ENCODE measurements at places on chromosomes 2 and 18.

DNA sequence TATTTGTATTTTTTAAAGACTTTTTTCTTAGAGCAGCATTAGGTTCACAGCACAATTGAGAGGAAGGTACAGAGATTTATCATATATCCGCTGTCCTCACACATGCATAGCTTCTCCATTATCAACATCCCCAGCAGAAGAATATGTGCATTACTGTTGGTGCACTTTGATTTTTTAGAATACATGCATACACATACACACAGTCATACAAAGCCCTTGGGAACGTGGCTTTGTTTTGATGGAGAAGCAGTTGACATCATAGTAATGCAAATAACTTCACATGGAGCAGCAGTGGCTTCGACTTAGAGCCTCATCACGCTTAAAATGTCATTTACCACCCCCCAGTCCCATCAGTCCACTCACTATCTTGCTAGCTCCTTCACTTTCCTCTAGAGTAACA, 26.5 kb downstream of the CYP26B1 start:
- ATAC-seq: no peak

- no peak for ATAC-seq
Observed at GRCh38 chr18:48263914-48264902, 145.0 kb downstream of the ZBTB7C start.

GRCh38 chr18:34818064-34818463, 108.0 kb downstream of the DTNA start:
- no peak for ATAC-seq

DNA sequence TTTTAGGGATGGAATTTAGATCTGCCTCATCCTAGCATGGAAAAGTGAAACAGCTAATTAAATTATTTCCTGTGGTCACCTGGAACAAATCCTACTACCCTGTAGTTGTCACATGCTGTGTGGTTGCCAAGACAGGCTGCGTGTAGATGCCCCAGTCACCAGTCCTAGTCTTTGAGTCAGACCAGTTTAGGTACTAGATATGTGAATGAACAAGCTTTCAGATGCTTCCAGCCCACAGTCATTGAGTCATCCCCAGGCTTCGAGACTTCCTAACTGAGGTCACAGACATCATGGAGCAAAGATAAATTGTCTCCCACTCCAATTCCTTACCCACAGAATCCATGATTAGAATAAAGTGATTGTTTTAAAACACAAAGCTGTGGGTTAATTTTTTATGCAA, 35.8 kb upstream of the GRB14 start:
- ATAC-seq: no peak

- ATAC-seq: no peak
Observed at GRCh38 chr2:145110668-145111356, 590.9 kb upstream of the ZEB2 start.

DNA sequence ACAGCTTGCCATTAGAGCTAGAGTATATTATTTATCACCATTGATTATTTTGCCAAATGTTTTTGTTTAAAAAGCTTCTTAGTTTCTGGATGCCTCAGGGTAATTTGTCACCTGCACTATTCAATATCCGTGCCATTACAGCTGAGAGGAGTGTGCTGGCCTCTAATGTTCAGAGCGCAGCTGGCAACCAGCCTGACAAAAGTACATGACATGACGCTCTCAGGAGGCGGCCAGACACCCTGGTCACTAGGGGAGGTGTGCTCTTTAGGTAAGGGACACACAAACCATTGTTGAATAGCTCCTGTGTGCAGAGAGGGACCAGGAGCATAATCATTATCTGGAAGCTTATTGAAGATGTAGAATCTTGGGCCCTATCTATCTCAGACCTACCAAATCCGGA, 20.3 kb downstream of the LIMS1 start:
- ATAC-seq: no peak

DNA sequence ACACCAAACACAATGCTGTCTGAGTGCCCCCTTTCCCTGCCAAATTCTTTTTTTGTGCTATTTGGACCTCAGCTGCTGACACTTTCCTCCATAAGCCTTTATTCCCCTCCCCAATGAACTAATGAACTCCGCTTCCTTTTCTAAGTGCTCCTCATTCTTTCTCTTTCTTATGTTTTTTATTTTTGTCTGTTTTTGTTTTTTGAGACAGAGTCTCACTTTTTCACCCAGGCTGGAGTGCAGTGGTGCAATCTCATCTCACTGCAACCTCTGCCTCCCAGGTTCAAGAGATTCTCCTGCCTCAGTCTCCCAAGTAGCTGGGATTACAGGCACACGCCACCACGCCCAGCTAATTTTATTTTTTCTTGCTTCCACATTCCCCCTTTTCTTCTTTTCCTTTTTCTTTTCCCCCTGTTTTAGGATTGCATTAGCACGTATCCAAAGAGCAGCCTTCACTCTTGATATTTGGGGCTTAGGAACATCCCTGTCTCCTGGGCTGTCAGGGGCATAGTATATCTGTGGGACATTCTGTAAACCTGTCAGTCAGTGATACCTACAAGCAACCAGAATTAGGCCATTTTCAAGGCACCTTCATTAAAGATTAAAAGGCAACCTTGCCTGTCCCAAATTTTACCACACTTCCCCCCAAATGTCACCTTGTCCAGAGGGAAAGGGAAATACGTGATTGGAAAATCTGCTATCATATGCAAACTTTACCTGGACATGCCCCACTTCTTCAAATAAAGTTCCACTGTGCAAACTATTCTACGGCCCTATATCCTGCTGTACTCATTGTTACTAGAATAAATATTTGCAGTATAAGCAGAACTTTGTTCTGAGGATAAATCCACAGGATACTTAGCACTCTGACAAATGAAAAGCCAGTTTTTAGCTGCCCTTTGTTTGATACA, 65.1 kb upstream of the ACSL3 start:
- ATAC-seq: no peak

- peak; percentile 49 for ATAC-seq
Observed at GRCh38 chr2:157194097-157194688, 63.3 kb upstream of the GALNT5 start.

DNA sequence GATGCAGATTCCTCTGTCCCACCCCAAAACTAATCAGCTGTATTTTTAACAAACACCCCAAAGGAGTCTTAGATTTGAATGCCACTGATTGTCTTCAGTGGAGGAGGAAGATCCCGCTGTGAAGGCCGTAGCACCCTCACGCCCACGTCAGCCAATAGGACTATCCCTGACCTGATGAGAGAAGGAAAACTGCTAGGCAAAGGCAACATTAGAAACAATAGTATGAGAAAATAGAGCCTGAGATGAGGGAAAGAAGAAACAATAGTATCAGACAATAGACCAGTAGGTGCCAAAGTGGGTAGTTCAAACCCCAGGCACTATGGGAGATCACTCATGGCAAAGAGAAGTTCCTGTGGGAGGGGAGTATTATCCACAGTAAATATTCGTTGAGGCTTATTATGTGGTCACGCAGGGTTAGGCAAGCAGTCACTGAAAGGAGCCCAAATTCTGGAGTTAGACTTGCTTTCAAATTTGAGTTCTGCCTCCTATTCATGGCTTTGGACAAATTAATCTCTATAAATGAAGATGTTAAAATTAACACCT, 2.8 kb downstream of the PCBP1 start:
- ATAC-seq: no peak

DNA sequence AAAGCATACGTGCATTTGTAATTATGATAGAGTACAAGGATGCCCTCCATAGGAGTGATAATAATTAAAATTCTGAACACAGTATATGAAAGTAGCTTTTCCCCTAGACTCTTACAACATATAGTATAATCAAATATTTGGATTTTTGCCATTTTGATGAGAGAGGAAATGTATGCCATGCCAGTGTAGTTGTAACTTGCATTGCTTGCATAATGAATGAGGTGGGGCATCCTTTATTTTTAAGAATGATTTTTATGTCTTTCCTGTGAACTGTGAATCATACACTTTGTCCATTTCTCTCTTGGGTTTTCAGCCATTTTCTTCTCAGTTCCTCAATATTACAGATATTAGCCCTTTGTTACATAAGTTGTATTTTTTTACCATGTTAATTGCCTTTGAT, 197.5 kb downstream of the SCG2 start:
- ATAC-seq: no peak

GRCh38 chr2:147081831-147082230, 763.0 kb upstream of the ACVR2A start:
- ATAC-seq: no peak

DNA sequence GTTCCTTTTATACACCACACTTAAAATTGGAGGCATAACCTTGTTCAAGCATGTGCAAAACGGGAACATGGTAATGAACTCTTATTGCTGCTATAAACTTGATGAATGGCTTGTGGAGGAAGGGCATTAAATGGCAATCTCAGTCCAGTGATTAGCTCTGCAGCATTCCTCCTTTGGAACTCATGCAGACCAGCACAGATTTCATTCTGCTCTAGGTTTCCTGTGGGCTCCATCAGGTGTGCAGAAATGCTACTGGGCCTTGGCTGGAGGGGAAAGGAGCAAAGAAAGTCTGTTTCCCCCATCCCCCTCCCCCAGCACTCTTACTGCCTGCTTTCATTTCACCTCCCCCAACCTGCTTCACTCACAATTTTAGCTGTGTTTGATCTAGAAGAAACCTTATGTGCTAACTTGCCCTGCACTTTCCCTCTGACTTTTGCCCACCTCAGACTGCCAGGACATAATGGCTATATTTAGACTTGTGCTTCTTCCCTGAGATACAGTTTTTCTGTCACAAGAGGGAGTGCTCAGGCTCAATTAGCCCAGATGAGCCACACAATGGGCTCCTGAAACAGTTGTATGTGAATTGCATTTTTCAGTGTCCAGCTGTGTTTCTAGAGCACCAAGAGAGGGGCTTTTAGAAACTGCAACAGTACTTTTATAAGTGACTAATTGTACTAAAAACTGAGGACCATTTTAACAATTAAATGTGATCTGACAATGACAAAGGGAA, 109.8 kb downstream of the FSHR start:
- no peak for ATAC-seq

GRCh38 chr2:182228073-182228473, 198.8 kb downstream of the PDE1A start:
- no peak for ATAC-seq

- no peak for ATAC-seq
Observed at GRCh38 chr18:51164342-51164741, 33.1 kb downstream of the MEX3C start.

GRCh38 chr2:15614545-15615300, 23.1 kb downstream of the DDX1 start:
- no peak for ATAC-seq

DNA sequence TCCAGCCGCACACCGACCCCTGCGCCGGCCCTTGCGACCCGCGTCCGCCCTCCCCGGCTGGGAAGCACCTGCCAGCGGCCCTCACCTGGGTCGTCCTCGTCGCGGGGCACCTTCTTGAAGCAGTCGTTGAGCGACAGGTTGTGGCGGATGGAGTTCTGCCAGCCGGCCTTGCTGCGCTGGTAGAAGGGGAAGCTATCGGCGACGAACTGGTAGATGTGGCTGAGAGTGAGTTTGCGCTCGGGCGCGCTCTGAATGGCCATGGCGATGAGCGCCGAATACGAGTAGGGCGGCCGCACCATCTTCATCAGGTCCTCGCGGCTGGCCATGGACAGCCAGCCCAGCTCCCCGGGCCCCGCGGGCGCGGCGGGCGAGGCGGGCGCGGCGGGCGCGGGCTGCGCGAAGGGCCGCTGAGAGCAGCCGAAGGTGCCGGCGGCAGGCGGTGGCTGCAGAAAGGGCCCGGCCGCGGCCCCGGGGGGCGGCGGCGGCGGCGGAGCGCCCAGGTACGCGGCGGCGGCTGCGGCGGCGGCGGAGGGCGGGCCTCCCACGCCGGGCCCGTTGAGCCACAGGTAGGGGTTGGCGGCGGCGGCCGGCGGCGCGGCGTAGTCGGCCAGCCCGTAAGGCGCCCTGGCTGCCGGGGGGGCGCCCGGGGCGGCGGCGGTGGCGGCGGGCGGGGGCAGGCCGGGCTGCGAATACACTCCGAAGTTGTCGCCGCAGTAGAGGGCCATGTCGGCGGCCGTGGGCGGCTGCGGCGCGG, 505 bp downstream of the FOXI3 start:
- peak; percentile 24 for ATAC-seq

DNA sequence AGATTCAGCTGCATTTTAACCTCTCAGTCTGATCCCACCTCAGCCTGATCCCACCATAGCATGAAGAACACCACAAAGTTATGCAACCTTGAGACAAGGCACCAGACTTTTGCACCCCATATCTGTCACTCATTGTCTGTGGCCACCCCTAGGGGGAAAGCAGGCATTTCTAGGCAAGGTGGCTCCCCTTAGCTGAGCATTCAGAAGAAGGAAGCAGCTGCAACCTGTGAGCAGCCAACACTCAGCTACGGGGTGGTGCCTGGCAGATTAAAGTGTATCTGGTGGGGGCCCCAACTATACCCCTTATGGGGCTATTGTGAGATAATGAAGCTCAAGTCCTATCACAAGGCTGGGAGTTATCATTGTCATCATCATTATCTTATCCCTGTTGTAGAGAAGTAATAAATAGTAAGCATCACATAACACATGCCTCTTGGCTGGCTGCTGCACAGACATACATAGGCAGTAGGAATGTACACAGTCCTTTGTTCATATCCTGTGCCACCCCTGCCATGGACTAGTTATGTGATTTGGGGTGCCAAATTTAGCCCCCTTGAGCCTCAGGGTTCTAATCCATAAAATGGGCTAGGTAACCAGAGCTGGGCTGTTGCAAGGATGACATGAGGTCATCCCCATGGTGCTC, 20.6 kb upstream of the TMEM163 start:
- ATAC-seq: no peak

DNA sequence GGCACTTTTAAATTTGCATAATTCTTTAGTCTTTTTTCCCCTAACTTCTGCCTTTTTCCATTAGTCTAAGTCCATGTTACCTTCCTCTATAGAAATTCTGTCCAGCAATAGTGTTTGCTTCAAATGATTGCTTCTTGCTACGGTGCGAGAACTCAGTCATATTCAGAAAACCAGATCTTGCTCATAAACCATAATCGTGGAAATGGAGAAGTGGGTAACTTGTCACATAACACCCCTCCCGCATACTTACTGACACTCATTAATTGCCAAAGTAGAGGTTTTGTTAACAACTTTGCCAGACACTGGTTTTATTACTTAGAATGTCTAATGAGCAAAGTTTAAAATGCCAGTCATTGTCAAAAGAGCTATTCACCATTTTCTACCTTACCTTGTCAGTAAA, 94.3 kb upstream of the TWSG1 start:
- peak; percentile 74 for ATAC-seq

DNA sequence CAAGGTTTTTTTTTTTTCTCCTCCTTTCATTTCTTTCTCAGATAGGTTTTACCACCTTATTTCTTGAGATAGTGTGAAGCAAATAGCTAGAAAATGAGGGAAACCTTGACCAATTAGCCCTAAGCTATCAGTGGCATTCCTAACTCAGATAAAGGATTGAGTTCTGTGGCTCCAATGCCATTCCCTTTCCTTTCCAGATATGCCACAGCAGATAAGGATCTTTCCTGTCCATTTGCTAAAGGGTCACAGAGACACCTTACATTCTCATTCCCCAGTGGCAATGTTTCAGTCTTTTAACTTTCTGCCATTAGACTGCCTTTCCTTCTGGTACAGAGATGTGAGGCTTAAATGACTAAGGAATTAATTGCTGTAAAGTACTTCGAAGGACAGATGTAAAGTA, 81.7 kb downstream of the MGAT5 start:
- ATAC-seq: no peak
